ENCODE measurements at places on chromosomes 6 and 20.

- no peak for DNase-seq
Measured at GRCh38 chr6:168154263-168154917, 75.4 kb upstream of the FRMD1 start.

DNA sequence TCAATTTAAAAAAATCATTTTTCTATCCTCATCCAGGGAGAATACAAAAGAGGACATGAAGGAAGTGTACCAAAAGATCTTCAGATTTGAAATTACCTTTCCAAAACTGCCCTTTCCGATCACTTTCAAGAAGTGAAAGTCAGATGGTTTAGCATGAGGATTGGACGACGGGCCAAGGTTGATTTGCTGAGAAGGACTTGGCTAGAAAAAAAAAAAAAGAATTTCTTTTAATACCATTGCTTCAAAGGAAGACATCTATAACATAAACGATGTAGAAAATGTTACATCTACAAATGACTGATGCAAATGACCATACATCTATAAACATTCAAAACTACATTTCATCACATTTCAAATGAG, 120.9 kb upstream of the SLC2A12 start:
- DNase-seq: no peak

GRCh38 chr6:31471711-31472110, 26.2 kb upstream of the MICB start:
- no peak for DNase-seq

GRCh38 chr20:44637522-44638372, 13.8 kb downstream of the ADA start:
- no peak for DNase-seq

GRCh38 chr6:6393069-6393529, 72.6 kb upstream of the F13A1 start:
- no peak for DNase-seq

- DNase-seq: no peak
Measured at GRCh38 chr20:38804682-38805501, 605 bp upstream of the PPP1R16B start.

DNA sequence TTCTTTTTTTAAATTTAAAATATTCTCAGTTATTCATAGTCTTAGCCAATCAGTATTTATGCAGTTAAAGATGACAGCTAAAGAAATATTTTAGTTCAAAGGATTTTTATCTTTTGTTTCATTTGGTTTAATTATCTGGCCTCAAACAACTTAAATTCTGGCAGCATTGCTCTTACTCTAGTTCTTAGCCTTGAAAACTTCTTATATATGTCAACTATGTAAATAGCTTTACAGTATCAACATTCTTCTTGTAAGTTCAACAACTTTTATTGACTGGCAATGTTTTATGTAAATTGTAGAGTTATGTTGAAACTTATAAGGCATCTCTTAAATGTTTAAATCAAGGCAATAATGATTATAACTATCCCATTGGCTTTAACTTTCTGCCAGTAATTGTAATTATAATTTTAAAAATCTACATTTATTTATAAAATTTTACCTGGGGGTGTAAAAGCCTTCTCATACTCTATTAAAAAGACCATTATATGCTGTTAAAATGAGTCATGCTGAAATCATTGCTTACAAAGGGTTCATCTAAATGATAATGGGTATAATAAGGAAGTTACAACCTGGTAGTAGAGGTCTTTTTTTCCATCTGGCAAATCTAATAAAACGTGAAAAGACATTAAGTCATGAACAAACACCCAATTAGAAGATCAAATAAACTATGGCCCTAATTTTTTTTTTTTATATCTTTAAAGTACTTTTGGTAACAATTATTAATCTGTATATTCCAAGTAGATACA, 45.8 kb upstream of the FAM184A start:
- DNase-seq: no peak

- DNase-seq: no peak
Measured at GRCh38 chr6:76330031-76330430, 257.6 kb upstream of the IMPG1 start.

DNA sequence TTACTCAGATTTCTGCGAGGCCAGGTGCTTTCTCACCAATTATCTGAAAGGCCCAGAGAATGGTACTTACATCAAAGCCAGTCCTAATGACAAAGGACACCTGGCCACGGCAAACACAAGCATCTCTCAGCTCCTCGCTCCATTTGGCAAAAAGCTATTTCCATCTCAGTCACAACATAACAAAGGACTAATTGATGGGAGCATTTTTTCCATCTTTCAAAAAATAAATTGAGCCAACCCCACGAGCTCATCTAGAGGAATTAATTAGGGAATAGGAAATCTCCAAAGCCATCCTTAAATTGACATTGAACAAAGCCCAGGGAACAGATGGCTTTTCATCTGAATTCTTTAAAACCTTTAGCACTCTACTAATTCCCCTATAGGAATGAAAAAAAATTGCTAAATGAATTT, 236.7 kb downstream of the HAO1 start:
- DNase-seq: no peak

DNA sequence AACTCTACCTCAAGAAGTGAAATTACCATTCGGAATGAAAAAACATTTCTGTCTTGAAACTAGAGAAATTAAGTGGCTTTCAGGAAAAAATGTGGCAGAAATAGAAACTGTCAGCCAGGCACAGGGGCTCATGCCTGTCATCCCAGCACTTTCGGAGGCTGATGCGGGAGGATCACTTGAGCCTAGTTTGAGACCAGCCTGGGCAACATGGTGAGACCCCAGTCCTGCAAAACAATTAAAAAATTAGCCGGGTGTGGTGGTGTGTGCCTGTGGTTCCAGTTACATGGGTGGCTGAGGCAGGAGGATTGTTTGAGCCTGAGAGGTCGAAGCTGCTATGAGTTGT, 7.1 kb upstream of the TMEM181 start:
- DNase-seq: no peak

DNA sequence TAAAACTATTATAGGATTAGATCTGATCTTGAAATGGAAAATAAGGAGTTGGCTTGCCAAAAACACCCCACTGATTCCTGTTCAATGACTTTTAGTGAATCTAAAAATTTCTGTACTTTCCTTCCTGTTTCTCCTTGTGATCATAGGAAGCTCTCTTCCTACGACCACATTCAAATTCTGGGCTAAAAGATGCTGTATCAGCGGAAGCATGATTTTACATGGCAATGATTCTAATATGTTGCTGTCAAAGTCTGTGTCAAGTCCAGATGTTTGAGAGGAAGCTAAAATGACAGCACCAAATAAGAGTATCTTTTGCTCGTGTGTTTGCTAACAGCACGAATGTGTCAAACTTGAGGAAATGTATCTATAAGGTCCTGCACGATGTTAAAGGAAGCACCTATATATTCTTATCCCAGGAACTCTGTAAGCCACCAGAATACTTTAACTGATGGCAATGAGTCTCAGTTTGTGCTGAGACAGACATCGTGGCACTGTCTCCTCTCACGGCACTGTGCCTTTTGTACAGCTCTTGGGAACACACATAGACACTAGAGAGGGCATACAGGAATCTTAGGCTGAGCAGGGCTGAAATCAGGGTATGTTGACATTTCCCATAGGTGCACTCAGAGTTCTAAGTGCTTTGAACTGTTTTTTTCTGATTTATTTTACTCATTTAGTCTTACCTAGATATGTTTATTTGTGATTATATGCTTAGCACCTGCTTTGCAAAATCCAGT, 24.9 kb upstream of the MAP3K4 start:
- DNase-seq: no peak

DNA sequence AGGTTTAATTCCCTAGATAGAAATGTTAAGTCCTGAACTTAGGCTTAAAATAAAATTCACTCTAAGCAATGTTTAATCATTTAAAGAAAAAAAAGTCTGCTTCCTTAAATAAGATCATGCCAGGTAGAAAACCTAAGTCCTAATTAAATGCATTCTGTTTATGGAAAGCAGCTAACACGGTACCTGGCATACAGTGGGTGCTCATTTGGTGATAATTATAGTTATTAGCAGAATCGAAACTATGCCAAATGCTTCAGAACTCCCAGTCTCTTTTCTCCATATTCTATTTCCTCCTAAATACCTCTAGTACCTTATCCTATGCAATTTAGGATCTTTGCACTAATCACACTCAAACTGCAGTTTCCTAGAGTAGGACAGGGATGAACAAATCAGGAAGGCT, 331.8 kb downstream of the EPHA7 start:
- no peak for DNase-seq

DNA sequence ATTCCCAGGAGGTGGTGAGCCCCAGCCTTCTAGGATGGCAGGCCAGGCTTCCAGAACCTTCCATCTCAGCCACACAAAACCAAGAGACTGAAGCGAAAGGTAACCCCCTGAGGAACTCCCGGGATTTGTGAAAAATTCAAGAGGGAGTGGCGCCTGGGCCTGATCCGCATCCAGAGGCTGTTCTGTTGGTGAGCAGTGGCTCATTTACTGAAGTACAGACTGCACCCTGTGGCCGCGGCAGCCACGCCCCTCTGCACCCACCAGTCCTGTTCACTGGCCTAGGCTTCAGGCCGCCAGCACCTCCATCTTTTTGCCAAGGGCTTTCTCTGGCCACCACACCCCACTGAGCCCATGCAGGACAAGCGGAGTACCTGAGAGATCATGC, 79.1 kb upstream of the PTPN1 start:
- DNase-seq: no peak

DNA sequence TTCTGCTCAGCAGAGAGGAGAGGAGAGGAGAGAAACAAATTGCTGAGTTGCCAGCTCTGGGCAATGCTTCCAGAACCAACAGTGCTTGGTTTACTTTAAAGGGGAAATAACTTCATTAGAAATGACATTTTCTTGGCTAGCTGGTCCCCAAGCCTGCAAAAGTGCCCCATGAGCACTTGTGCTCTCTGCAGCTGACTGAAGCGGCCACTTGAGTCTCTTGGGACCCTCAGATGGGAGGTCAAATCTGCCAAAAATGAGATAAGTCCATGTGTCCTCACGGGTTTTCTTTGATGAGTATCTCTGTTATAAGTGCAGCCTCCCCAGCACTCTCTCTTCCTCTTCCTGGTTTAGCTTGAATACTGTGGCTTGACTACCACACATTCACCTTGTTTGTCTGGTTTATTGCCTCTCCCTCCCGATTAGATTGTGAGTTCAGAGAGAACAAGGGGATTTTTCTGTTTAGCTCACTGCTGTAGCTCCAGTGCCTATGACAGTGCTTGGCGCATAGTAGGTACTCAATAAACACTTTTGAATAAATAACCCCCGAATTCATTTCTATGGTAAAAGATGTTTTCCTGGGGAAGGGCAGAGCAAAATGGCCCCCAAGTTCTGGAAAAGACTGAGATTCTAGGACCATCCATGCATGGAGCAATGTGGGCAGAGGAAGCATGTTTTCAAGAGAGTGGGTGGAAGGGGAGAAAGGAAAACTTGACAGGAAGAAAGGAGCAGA, 7.0 kb upstream of the RIN2 start:
- DNase-seq: no peak

GRCh38 chr6:111477481-111477938, 5.5 kb downstream of the REV3L start:
- DNase-seq: no peak

- no peak for DNase-seq
Measured at GRCh38 chr20:32017711-32018251, 7.5 kb downstream of the CCM2L start.

GRCh38 chr6:128738112-128738511, 144.8 kb upstream of the LAMA2 start:
- DNase-seq: no peak

GRCh38 chr6:14066782-14067406, 50.7 kb upstream of the CD83 start:
- no peak for DNase-seq

GRCh38 chr6:122620428-122620827, 10.2 kb downstream of the PKIB start:
- no peak for DNase-seq

- DNase-seq: no peak
Measured at GRCh38 chr20:52959125-52959524, 13.0 kb upstream of the TSHZ2 start.

- DNase-seq: no peak
Measured at GRCh38 chr6:150755524-150755923, 110.0 kb upstream of the MTHFD1L start.

GRCh38 chr6:151008425-151008824, 142.9 kb downstream of the MTHFD1L start:
- DNase-seq: no peak

DNA sequence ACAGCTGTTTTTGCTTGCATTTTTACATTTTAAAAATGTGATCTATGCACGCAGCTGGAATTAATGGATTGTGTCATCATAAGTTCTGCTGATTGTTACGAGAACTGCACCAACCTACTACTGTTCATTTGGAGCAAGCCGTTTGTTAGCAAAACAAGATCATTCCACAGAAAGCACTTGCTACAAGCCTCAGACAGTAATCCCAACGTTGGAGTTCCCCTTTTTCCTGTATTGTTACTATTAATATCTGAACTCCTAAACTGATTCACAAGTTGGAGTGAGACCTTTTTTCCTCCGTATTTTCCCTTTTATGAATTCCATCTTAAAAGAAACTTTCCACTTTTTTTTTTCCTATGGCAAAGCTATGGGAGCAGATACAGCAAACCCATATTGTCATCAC, 3.5 kb downstream of the TENT5A start:
- no peak for DNase-seq

DNA sequence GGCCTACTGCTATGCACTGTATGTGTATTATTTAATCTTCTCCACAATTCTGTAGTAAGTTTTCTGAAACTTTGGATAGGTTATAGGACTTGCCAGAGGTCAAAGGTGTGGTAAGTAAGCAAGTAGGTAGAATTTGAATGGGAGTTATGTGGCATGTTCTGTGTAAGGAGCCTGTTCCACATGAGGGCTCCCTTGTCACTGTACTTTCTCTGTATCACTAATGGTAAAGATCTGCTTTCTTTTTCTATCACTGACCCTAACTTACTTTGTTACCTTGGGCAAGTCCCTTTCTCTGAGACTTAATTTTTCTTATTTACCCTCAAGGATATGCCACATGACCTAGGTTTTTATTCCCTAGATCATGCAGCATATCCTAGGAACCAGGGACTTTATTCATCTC, 50.3 kb downstream of the EIF2S2 start:
- DNase-seq: no peak

- DNase-seq: no peak
Measured at GRCh38 chr20:49323622-49324238, 45.9 kb upstream of the ZNFX1 start.

- no peak for DNase-seq
Measured at GRCh38 chr20:57066126-57066900, 200.1 kb downstream of the BMP7 start.

DNA sequence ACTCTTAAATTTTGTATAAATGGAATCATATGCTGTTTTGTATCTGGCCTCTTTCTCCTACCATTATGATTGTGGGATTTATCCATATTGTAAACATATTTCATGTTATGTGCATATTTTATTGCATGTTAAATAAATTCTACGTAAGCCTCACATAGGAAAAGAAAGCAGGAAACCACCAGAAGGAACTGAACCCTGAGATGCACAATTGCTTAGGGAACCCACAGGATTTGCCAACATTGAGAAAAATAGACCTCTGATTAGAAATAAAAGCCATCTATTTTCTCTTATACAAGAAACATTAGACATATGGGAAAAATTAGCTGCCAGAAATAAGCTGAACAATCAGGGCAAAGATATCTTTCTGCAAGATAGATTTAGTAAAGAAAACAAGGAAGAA, 111.2 kb upstream of the CARMIL1 start:
- no peak for DNase-seq

Data from nucleus accumbens (tissue), 56 donors.